Activated CD4-positive, alpha-beta T cell treated with anti-CD3 and anti-CD28 coated beads for 4 hours (primary cell): ENCODE measurements at places on chromosomes 1 and 21.

DNA sequence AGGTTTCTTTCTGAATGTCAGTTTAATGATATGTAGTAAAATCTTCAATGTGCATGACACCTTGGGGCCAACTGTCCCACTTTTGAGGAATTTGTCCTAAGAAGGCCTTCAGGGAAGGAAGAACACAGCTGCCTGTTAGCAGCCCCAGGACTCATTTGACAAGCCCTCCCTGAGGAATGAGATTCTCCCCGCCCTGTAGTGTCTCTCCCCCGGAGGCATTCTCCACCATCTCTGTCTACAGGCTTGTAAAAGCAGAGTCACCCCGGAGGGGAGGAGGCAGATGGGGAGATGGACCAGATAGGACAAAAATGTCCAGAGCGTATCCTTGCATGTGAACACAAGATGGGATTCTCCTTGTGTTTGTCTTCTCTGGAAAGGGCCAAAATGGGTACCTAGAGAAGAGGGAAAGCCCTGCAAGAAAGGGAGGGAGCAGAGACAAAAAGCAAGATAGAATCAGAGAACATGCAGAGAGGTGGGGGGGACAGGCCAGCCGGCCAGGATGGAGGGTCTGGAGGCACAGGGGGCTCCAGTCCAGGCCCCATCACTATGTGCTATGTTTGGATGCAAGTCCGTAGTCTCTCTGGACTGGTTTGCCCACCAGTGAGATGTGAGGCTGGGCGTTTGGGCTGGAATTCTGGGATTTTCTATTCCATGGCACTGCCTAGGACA lies 12.0 kb upstream of the WNT3A start:
- DNase-seq, result no peak

- DNase-seq, result no peak
Observed at GRCh38 chr1:194045416-194045815, 859.0 kb upstream of the B3GALT2 start.

DNA sequence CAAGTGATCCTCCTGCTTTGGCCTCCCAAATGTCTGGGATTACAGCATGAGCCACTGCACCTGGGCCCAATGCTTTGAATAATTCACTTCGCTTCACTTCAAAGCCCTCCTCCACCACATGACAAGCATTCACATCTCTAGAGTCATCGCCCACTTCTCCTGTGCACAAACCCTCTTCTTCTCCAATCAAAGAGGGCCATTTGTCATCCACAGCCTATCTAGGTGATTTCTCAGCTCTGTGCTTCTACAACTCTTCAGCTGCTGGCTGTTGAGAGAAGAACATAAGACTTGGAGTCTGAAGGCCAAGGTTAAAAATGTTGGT lies 20.1 kb upstream of the PSMB2 start:
- no peak for DNase-seq

GRCh38 chr1:48055876-48056764 lies 58.9 kb upstream of the TRABD2B start:
- no peak for DNase-seq

- DNase-seq, result no peak
Observed at GRCh38 chr1:24393892-24394291, 19.7 kb downstream of the STPG1 start.

DNA sequence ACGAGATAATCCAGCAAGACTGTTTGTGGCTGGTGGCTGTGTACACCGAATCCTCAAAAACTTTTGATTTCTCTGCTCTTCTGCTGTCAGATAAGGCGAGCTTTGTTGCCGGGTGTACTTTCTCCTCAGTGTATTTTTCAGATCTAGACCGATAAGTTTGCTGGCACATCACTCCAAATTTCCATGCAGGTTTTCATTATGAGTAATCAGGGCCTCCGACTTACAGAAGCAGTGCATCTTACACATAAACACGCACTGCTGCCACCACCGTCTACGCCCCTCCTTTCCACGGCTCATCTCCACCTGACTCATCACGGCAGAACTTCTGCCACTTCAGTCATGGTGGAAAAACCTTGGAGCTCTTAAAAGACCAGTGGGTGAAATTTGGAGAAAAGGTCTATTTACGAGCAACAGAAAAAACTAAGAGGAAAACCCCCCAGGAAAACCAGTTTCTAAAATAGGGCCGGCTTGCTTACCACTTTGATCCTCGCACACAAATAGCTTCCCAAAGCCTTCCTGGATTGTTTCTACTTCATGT lies 7.7 kb downstream of the ZBTB21 start:
- peak; percentile 80 for DNase-seq

DNA sequence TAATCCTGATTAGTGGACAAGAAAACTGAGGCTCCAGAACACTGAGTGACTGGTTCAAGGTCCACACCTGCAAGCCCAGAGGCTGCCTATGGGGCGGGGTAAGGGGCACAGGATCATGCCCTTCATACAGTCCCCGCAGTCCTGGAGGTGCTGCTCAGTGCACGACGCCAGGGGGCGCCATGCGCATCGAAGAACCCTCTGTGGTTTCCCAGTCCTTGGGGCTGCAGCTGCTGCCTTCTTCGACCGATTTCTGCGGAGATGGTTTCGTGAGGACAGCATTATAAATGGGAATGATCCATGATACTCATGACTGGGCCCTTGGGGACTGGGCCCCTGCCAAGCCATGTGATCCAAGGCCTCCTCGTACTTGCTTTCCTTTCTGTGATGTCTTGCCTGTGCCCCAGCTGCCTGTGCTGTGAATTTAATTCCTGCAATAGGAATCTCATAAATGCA lies 37.1 kb upstream of the ARHGEF10L start:
- DNase-seq, result no peak
